ENCODE measurements at places on chromosomes 1 and 21. TPM values are rescaled to one million over a fixed set of nuclear protein-coding genes. Genes with fewer than 3 reads are reported as not detected.

DNA sequence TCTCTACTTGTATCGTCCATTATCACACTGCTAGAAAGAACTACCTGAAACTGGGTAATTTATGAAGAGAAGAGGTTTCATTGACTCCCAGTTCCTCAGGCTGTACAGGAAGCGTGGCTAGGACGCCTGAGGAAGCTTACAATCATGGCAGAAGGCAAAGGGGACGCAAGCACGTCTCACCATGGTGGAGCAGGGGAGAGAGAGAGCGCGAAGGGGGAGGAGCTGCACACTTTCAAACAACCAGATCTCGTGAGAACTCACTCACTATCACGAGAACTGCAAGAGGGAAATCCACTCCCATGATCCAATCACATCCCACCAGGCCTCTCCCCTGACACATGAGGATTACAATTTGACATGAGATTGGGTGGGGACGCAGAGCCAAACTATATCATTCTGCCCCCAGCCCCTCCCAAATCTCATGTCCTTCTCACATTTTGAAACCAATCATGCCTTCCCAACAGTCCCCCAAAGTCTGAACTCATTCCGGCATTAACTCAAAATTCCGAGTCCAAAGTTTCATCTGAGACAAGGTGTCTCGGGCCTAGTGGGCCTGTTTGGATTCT lies 8.0 kb downstream of the MMEL1 start:
- H3K4me3 ChIP-seq, result no peak overlapping the region
- H3K36me3 ChIP-seq, result no peaks in the 10 kb centered on the region
- peaks cover 4% of the 10 kb centered on the region for H3K4me1 ChIP-seq
- H3K27me3 ChIP-seq, result no peaks in the 10 kb centered on the region
- no peak overlapping the region for H3K27ac ChIP-seq

GRCh38 chr1:66998972-66999371 lies 55.0 kb downstream of the SLC35D1 start:
- H3K27ac ChIP-seq, result no peak overlapping the region
- DNase-seq, result no peak
- H3K4me1 ChIP-seq, result peaks cover 4% of the 10 kb centered on the region
- H3K4me3 ChIP-seq, result no peak overlapping the region

The GPR25 gene
- not detected for total RNA-seq

The SPATA21 gene
- not detected for total RNA-seq

The MFSD2A gene
- 0.18 TPM for total RNA-seq

GRCh38 chr1:181124291-181124751 lies 35.8 kb downstream of the IER5 start:
- H3K27ac ChIP-seq, result no peak overlapping the region
- H3K4me1 ChIP-seq, result peaks cover 36% of the 10 kb centered on the region
- H3K27me3 ChIP-seq, result no peaks in the 10 kb centered on the region
- DNase-seq, result no peak
- no peak overlapping the region for H3K4me3 ChIP-seq
- no peaks in the 10 kb centered on the region for H3K36me3 ChIP-seq

DNA sequence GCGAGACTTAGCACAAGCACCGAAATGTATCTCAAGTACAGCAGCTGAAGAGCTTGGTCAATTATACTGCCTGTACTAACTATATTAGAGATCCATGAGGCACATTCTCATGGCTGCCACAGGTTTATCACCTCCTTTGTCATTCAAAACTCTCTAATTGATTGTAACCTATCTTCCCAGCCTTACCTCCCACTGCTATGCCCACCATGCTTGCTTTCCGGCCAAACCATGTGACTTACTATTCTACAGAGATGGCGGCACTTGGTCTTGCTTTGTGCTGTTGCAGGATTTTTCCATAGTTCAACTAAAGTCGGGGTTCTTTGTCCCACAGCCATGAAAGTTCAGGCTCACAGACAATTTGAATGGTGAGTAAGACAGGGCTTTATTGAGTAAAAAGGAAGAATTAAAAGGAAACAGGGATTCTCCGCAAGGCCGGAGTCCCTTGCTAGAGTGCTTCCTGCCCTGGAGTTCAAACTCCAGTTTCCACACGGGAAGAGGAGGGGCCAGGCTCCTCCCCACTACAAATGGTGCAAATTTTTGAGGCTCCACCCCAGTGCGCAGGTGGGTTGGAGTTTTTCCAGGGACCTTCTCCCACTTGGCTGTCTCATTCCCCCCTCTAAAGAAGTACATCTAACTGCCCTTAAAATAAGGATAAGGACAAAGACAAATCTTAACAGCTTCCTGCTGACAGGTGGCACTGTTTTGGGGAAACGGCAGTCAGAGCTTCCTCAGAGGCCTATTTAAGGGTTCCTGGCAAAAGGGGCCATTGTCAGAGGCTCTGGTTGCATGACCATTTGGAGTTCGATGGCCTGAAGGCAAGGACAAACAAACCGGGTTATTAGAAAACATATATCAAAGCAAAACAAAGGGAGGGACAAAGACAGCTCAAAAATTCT lies 28.7 kb downstream of the FMO2 start:
- no peaks in the 10 kb centered on the region for H3K4me1 ChIP-seq
- no peaks in the 10 kb centered on the region for H3K36me3 ChIP-seq
- H3K27ac ChIP-seq, result no peak overlapping the region
- no peak for DNase-seq
- H3K27me3 ChIP-seq, result no peaks in the 10 kb centered on the region

All from K562 (cell line).